ENCODE measurements at places on chromosomes 1 and 21. TPM values are rescaled to one million over a fixed set of nuclear protein-coding genes. Genes with fewer than 3 reads are reported as not detected.
A peak's percentile ranks its signal among the peaks of the same experiment; 100 is the strongest.

TMPRSS15 gene
- not detected for total RNA-seq

DNA sequence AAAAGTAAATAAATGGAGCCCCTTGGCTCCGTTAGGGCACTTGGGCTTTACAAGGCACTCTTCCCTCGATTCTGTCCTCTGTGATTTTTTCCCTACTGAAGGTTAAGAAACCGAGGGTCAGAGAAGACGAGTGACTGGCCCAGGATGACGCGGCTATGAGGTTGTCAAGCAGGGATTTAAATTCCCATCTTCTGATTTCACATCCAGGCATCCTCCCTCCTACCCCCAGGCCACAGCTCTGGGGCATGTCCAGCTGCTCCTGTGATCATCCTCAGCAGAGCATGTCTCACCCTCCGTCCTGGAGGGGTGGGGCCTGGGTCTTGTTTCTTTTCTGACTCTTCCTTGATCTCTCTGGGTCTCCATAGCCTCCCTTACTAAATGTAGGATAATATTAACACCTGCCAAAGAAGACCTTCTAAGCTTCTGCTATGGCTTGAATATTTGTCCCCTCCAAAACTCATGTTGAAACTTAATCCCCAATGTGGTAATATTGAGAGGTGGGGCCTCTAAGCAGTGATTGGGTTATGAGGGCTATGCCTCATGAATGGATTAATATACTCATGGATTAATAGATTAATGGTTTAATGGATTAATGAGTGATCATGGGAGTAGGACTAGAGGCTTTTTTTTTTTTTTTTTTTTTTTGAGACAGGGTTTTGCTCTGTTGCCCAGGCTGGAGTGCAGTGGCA lies 4.6 kb downstream of the CRYBG2 start:
- H3K36me3 ChIP-seq, result no peaks in the 10 kb centered on the region
- H3K4me3 ChIP-seq, result no peak overlapping the region
- no peak for DNase-seq
- H3K27me3 ChIP-seq, result peaks cover 13% of the 10 kb centered on the region

OLFM3 gene
- total RNA-seq, result not detected

USH2A gene
- not detected for total RNA-seq

SH2D2A gene
- 42.8 TPM for total RNA-seq

- H3K27ac ChIP-seq, result no peak overlapping the region
- no peak for DNase-seq
- H3K27me3 ChIP-seq, result no peaks in the 10 kb centered on the region
- H3K4me3 ChIP-seq, result no peak overlapping the region
These were observed 31.6 kb downstream of the PYHIN1 start for GRCh38 chr1:158962983-158963382.

STYXL2 gene
- total RNA-seq, result not detected

- no peak for DNase-seq
- no peaks in the 10 kb centered on the region for H3K36me3 ChIP-seq
- no peaks in the 10 kb centered on the region for H3K27me3 ChIP-seq
- H3K4me1 ChIP-seq, result no peaks in the 10 kb centered on the region
- no peak overlapping the region for H3K27ac ChIP-seq
These were observed 220.4 kb downstream of the ZP4 start for GRCh38 chr1:237670302-237670701.

DNA sequence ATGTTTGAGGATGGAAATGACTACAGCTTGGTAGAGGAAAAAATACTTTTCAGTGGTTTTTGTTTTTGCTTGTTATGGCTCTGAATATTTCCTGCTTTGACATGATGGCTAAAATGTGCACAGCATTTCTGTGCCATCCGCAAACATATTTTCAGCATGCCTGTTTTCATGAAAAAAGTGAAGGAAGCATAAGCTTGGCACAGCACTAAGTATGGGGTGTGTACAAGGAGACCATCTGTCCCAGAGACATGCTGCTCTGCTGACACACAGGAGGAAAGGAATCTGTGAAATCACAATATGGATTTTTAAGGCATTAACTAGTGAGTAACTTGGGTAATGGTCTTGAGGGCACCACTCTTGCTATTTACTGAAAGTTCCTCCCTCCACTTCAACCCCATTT lies 595.5 kb downstream of the RWDD3 start:
- no peaks in the 10 kb centered on the region for H3K36me3 ChIP-seq
- H3K4me3 ChIP-seq, result no peak overlapping the region
- no peaks in the 10 kb centered on the region for H3K4me1 ChIP-seq
- no peak overlapping the region for H3K27ac ChIP-seq

NECTIN4 gene
- total RNA-seq, result not detected

FAM72B gene
- 0.66 TPM for total RNA-seq

DNA sequence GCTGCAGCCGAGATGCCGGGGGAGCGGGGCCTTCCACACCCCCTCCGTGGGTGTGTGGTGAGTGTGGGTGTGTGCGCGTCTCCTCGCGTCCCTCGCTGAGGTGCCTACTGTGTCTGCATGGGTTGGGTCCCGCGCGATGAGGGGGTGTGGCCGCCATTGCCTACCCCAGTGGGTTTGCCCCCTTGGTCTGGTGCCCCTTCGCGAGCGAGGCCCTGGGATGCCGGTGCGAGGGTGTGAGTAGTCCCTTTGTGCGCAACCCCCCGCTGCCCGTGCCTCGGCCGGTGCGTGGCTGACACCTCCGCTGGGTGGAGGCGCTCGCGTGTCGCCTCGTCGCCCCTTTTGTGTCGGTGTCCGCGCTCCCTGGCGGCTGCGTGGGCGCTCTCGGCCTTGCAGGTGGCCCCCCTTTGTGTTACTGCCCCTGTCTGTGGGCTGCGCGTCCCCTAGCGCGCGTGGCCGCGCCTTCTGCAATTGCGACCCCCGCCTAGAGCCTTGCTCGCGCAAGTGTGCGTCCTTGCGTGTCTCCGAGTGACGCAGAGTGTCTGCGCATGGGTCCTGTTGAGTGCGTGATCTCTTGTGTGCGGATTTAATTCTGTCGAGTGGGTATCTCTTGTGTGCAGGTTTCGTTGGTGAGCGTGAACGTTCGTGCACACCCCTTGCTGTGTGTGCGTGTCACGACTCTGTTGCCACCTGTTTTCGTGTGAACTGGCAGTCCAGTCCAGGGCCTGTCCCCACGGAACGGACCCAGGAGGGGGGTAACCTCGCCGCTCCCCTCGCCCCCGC lies 553 bp downstream of the TTC3 start:
- peaks cover 22% of the 10 kb centered on the region for H3K4me1 ChIP-seq
- no peaks in the 10 kb centered on the region for H3K27me3 ChIP-seq
- H3K27ac ChIP-seq, result peak overlapping the region; percentile 87
- peak overlapping the region; percentile 84 for H3K4me3 ChIP-seq

DNA sequence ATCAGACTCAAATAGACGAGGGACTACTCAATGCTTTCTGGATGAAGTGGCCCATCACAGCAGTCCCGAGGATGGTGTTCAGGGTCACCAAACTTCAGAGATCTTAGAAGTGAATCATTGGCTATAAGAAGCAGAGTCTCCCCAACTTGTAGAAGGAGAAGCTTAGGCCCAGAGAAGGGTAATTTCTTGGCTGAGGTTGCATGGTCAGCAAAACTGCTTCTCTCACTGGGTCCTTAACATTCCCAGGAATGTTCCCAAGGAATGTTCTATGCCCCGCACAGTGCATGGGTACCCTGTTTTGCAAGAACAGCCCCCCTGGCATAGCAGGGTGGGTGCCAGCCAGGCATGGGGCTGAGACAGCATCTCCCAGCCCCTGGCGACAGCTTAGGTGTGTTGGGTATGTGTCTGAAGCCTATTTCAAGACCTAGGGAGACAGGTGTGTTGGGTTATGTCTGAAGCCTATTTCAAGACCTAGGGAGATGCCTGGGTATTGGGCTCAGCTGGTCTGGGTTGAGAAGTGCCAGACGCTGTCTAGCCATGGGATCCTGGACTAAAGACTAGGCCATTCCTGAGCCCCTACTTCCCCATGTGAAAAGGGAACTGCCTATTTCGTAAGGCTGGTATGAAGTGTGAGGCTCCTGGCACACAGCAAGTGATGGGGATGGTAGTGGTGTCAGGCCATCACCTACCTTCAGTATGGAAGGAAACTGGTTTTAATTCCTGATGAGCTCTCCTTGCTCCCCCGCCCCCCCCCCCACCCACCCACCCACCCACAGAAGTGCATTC lies 26.1 kb downstream of the PADI6 start:
- no peak for DNase-seq
- H3K4me3 ChIP-seq, result no peak overlapping the region
- H3K4me1 ChIP-seq, result no peaks in the 10 kb centered on the region
- H3K27me3 ChIP-seq, result no peaks in the 10 kb centered on the region

- no peak overlapping the region for H3K4me3 ChIP-seq
- no peaks in the 10 kb centered on the region for H3K4me1 ChIP-seq
- DNase-seq, result no peak
- no peaks in the 10 kb centered on the region for H3K27me3 ChIP-seq
- H3K36me3 ChIP-seq, result no peaks in the 10 kb centered on the region
These were observed 50.6 kb downstream of the ROR1 start for GRCh38 chr1:63824451-63824850.

DNA sequence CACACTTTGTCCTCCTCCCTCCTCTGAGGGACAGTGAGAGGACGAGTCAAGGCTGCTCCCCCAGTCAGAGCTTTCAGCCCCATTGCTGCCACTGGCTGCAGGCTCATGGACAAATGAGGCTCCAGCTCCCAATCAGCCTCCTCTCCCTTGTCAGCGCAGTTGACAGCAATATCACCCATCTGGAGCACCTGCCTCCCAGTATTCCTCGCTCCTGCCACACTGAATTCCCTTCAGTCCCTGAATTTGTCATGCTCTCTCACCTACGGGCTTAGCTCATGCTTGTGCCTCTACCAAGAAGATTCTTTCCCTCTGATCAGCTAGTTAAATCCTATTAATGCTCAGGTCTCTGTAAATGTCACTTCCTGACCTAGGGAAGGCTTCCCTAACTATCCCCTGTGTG lies 54.4 kb upstream of the SYT6 start:
- H3K36me3 ChIP-seq, result no peaks in the 10 kb centered on the region
- H3K27me3 ChIP-seq, result peaks cover 24% of the 10 kb centered on the region
- no peak for DNase-seq
- no peak overlapping the region for H3K27ac ChIP-seq
- no peaks in the 10 kb centered on the region for H3K4me1 ChIP-seq
- no peak overlapping the region for H3K4me3 ChIP-seq

GRCh38 chr1:180973369-180973768 lies 49.3 kb downstream of the STX6 start:
- no peak for DNase-seq
- H3K36me3 ChIP-seq, result peaks cover 10% of the 10 kb centered on the region
- H3K4me1 ChIP-seq, result peaks cover 3% of the 10 kb centered on the region
- H3K27me3 ChIP-seq, result no peaks in the 10 kb centered on the region

GRCh38 chr1:35120458-35121133 lies 41.4 kb downstream of the ZMYM1 start:
- DNase-seq, result no peak
- peaks cover 13% of the 10 kb centered on the region for H3K4me1 ChIP-seq
- H3K4me3 ChIP-seq, result peak overlapping the region; percentile 38
- H3K36me3 ChIP-seq, result no peaks in the 10 kb centered on the region

SPRR2G gene
- not detected for total RNA-seq

- no peaks in the 10 kb centered on the region for H3K36me3 ChIP-seq
- no peaks in the 10 kb centered on the region for H3K27me3 ChIP-seq
- H3K27ac ChIP-seq, result no peak overlapping the region
- no peak overlapping the region for H3K4me3 ChIP-seq
- H3K4me1 ChIP-seq, result no peaks in the 10 kb centered on the region
These were observed 152.8 kb downstream of the PPP1R12B start for GRCh38 chr1:202501281-202501680.

- H3K4me3 ChIP-seq, result peak overlapping the region; percentile 83
- DNase-seq, result no peak
- peaks cover 8% of the 10 kb centered on the region for H3K36me3 ChIP-seq
- H3K27me3 ChIP-seq, result no peaks in the 10 kb centered on the region
- H3K4me1 ChIP-seq, result peaks cover 44% of the 10 kb centered on the region
- H3K27ac ChIP-seq, result peak overlapping the region; percentile 82
These were observed 381 bp downstream of the TXNIP start for GRCh38 chr1:145995964-145996432.

- H3K36me3 ChIP-seq, result no peaks in the 10 kb centered on the region
- no peak overlapping the region for H3K4me3 ChIP-seq
- no peaks in the 10 kb centered on the region for H3K4me1 ChIP-seq
- no peak for DNase-seq
These were observed 17.2 kb downstream of the EPHX1 start for GRCh38 chr1:225827076-225827475.

GRCh38 chr1:26946270-26946669 lies 14.0 kb downstream of the KDF1 start:
- no peak overlapping the region for H3K27ac ChIP-seq
- DNase-seq, result no peak
- peaks cover 14% of the 10 kb centered on the region for H3K36me3 ChIP-seq
- no peak overlapping the region for H3K4me3 ChIP-seq

DNA sequence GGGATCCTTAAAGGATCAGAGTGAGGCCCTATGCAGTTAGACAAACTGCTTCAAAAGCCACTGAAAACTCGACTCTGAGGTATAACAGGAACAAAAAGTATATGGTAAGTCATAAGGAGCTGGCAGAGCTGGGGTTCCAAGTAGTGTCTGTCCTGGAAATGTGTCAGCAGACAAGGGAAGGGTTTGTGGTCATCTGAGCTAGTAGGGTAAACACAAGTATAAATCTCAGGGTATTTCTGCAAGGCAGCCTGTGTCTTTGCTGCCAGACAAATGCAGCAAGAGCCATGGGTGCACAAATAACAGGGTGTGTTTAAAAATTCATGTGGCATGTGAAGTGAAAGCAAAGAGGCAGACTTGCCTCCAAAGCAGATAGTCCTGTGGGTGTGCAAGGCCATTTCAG lies 759.0 kb upstream of the ADAMTS5 start:
- H3K4me1 ChIP-seq, result no peaks in the 10 kb centered on the region
- H3K36me3 ChIP-seq, result no peaks in the 10 kb centered on the region
- no peaks in the 10 kb centered on the region for H3K27me3 ChIP-seq
- H3K27ac ChIP-seq, result no peak overlapping the region
- DNase-seq, result no peak

AMY1C gene
- total RNA-seq, result not detected

DNA sequence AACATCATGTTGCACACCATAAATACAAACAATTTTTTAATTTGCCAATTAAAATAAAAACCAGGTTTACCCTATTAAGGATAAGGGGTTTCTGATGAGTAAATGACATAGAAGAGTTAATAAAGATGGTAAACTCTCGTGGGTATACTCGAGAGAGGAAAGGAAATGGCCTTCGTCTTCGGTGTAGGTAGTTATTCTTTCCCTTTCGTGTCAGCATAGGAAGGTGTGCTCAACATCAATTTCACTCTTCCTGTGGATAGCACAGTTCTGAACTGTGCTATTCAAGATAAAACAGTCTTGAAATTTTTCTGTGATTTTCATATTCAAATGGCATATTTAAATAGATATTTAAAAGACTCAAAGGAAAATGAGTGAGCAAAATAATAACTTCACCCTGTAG lies 98.2 kb downstream of the RGL1 start:
- no peak for DNase-seq
- no peaks in the 10 kb centered on the region for H3K27me3 ChIP-seq
- H3K4me1 ChIP-seq, result no peaks in the 10 kb centered on the region
- no peaks in the 10 kb centered on the region for H3K36me3 ChIP-seq
- no peak overlapping the region for H3K27ac ChIP-seq

PLEKHG5 gene
- total RNA-seq, result 18.2 TPM

GRCh38 chr1:108972951-108973350 lies 9.7 kb upstream of the CLCC1 start:
- H3K27me3 ChIP-seq, result no peaks in the 10 kb centered on the region
- DNase-seq, result no peak
- no peak overlapping the region for H3K27ac ChIP-seq
- no peaks in the 10 kb centered on the region for H3K4me1 ChIP-seq
- peaks cover 10% of the 10 kb centered on the region for H3K36me3 ChIP-seq

ADSS2 gene
- total RNA-seq, result 53.4 TPM
